ENCODE measurements at places on chromosomes 2 and 18.

DNA sequence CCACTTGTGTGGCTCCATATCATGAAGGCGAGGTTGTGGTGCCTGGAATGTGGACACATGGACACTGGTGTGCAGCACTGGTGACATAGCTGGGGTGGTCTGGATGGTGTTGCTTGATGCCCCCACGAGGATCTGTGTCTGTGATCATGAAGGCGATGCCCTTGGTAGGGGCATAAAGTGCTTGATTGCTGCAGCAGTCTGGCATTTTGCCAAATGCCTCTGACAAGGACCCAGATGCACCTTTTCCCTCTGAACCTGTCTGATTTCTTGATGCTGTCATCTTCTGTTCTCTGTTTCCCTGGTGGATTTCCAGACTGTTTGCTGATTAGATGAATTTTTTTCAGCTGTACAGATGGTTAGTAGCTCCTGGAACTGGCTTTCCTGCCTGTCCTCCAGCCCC is 752.0 kb upstream of the HS6ST1 start:
- no peak for DNase-seq

- DNase-seq = no peak
Observed at GRCh38 chr2:37802899-37803379, 122.1 kb upstream of the RMDN2 start.

- no peak for DNase-seq
Observed at GRCh38 chr2:219058541-219059374, 2.0 kb downstream of the IHH start.

GRCh38 chr2:69059731-69060290 is 46.8 kb downstream of the ANTXR1 start:
- no peak for DNase-seq

DNA sequence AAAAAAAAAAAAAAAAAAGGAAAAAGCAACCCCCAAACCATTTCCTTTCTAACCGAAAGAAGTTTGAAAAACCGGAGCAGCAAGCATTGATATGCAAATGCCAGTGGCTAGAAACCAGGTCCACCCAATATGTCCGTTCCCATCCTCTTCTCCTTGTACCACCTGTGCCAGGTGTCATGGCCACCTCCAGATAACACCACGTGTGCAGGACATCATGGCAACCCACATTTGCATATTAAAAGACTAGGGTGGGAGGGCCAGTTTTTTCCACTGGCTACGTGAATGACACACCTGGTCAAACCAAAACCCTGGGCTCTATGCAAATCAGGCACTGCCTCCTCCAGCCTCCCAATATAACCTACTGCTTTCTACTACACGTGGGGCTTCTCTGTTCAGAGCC is 303.3 kb upstream of the GULP1 start:
- no peak for DNase-seq

- DNase-seq = no peak
Observed at GRCh38 chr2:223508372-223508771, 93.8 kb downstream of the SCG2 start.

DNA sequence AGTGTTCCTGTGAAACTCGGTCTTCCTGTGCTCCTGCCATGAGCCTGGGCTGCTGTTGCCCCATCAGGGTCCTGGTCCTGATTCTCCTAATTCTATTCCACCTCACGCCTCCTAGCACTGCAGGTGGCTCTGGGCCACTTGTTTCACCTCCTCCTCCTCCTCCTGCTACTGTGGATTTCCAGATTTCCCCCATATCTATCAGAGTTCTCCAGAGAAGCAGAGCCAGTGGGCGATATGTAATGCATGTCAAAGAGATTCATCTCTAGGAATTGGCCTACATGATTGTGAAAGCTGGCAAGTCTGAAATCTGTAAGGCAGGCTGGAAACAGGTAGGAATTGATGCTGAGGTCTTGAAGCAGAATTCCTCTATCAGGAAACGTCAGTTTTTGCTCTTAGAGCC is 45.3 kb downstream of the CHRNA1 start:
- no peak for DNase-seq

GRCh38 chr2:73972846-73973245 is 11.9 kb upstream of the TET3 start:
- DNase-seq = no peak

DNA sequence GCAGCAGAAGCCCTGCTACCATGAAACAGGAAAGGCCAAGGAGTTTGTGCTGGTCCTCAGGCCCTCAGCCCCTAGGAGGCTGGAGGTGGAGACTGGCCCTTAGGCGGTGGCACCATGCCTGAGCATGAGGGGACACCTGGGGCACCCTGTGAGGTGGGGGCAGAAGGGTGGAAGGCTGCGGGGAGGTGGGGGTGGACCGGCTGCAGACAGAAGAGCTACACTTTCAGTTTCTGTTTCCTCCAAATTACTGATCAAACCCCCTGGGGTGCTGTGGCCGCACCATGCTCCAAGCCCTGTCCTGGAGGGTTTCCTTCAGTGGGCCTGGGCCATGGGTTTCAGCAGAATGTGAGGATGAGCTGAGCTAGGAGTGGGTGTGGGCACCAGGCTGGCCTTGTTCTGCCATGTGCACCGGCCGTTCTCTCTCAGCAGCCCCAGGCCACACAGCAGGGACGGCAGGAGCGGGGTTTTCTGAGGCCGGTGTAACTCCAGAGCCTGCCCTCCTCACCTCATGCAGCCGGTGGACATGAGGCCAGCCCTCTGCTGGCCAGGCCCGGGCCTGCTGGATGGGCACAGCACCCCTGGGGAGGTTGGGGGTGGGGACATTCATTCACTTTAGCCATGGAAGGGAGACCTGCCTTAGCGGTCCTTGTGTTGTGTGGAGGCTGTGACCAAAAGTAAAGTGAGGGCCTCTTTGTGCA is 51.5 kb downstream of the PLEKHB2 start:
- no peak for DNase-seq

DNA sequence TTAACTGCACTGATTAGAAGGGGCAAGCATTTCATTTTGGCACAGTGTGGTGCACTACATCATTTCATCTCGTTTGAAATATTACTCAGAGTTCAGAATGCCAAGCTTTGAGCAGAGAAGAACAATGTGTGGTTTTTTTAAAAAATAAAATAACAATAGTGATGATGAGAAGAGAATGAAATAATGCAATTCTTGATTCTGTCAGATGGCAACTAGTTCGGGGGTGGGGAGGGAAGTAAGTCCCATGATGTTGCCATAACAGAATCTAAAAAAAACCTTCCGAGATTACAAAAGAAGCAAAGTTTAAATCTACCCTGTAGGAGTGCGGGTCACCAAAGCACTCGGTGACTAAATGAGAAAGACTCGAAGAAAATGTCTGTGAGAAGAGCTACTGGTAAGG is 490.4 kb downstream of the NR4A2 start:
- DNase-seq = no peak

DNA sequence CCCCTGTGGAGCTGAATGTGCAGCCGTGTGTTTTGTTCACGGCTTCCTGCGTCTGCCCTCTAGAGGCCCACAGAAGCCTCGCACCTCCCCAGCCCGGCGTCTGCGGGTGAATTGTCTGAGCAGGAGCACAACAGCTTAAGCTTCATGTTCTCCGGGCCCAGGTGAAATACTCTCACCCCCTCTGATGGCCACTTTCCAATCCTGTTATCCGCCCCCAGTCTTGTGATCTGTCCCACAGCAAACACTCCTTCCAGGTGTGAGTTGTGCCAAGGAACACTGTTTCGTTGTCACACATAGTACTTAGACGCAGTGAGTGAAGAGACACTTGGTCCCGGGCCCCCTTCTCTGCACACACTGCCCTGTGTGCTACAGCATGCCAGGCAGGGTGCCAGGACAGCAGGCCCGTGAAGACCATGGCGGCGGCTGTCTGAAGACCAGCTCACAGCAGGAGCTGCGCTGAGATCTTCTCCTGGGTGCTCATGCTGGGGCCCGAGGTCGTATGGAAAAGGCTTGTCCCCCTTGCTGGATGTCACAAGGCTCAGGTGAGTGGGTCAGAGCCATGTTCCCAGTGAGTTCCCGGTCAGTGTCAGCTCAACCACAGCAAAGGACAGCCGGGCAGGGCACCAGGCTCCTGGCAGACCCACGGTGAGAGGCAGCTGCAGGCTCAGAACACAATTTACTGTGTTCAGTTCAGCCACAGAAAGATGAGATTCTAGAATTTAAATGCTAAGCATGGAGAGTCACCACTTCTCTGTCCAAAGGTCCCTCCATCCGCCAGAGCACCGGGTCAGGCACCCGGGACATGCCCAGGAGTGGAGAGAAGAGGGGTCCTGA is 6.8 kb upstream of the PXDN start:
- DNase-seq = peak; percentile 19

GRCh38 chr2:157262248-157262647 is 4.7 kb downstream of the GALNT5 start:
- DNase-seq = no peak

GRCh38 chr2:54416166-54416813 is 39.8 kb upstream of the SPTBN1 start:
- DNase-seq = no peak

GRCh38 chr2:197710424-197711042 is 5.4 kb downstream of the MARS2 start:
- DNase-seq = no peak

DNA sequence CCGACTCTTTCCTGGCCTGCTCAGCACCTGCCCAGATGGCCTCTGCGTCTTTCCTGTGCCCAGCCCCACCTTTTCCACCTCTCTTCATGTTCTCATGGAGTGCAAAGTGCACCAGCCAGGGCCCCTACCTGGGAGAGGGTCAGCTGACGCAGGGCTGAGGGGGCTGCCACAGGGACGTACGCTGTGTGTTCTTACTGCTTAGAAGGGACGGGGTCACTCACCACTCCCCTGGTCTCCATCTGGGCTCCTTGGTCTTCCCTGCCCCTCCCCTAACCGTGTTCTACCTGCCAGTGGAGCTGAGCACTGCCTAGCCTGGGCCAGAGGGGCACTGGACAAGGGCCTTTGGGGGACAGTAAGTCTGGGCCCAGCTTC is 8.6 kb downstream of the ERFE start:
- no peak for DNase-seq

GRCh38 chr2:68653538-68653982 is 10.2 kb downstream of the PROKR1 start:
- DNase-seq = no peak

- no peak for DNase-seq
Observed at GRCh38 chr2:160932960-160933359, 227.3 kb upstream of the TANK start.

DNA sequence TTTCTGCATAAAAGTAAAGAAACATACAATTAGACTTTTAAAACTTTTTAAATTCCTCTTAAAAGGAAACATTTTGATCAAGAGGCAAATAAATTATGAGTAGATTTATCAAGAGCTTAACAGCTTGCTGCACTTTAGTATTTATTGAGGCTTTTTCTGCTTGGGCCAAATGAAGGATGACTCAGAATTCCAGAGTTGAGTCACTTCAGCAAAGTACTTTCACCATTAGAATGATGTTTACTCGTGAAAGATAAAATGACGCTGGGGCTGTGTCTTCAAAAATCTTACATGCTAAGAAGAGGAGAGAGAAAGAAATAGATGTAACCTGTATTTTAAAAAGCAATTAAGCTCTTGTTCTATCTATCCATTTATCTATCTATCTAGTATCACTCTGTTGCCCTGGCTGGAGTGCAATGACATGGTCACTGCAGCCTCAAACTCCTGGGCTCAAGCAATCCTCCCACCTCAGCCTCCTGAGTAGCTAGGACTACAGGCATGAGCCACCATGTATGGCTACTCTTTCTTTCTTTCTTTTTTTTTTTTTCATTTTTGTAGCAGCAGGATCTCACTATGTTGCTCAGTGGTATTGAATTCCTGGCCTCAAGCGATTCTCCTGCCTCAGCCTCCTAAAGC is 75.3 kb upstream of the RIOK3 start:
- no peak for DNase-seq

- no peak for DNase-seq
Observed at GRCh38 chr18:7393080-7393479, 162.2 kb downstream of the LRRC30 start.

GRCh38 chr2:159939946-159940345 is 122.5 kb downstream of the PLA2R1 start:
- no peak for DNase-seq

DNA sequence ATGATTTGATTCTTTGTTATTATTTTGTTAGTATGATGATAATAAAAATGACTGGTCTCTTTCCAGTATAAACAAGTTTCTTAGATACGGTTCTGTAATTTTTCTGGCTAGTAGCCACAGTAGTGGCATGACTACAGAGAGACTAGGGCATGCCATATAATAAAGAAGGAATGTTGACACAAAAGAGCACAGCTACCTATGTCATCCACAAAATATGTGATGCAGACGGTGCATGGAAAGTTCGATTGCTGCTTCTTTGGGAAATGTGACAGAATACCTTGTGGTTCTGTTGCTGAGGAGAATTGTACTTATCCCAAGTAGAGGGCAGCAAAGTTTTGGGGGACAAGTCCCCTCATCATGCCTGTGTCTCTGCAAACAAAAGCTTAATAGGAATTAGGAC is 26.1 kb upstream of the SETBP1 start:
- DNase-seq = no peak

GRCh38 chr2:100018341-100019193 is 123.8 kb downstream of the AFF3 start:
- DNase-seq = no peak

DNA sequence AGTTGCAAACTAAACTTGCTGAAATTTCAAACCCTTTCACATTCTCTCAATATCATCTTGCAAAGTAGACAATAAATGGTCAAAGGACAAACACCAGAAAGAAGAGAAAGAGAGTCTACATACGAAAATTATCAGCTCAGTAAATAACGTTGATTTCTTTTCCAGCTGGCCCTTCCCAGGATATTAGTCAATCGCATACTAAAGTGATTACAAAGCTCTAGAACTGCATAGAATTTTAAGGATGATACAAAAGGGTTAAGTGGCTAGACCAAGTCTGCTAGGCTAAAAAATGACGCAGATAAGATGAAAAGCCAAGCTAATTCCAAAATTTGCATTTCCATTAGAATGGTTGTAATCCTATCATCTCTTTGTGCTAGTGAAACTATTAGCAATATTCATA is 405.7 kb downstream of the FBXO15 start:
- DNase-seq = no peak

GRCh38 chr2:17289669-17290068 is 228.6 kb downstream of the RAD51AP2 start:
- no peak for DNase-seq

DNA sequence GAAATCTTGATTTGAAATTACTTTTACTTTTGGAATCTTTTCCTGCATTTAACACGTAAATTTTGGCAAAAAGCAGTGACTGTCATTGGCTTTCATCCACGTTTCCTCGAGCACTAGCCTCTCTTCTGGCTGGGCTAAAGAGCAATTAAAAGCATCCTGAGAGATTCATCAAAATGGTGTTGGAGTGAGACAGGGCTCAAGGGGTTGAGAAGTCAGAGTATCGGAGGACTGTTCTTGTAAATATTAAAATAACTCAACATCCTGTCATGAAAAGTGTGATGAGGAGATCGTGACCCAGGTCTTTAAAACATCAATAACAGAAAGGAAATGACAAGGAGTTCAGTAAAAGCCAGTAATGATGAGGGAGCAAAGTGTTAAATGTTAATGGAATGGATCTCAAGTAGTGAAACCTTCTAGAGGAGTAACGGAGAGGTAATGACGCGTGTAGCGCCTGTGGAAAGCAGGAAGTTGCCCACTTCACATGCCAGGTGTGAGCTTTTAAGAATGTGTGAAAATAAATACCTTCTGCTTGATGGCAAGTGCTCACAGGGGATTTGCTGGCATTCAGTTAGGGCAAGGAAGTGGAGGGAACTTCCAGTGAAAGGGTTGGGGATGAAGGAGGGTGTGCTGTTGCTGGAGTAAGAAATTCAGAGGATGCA is 754.4 kb downstream of the ADCYAP1 start:
- DNase-seq = no peak

GRCh38 chr18:6648581-6648980 is 80.9 kb upstream of the ARHGAP28 start:
- no peak for DNase-seq

GRCh38 chr2:128286011-128286721 is 32.5 kb downstream of the HS6ST1 start:
- no peak for DNase-seq
